HT1080 (cell line): ENCODE measurements at places on chromosomes 1 and 21. TPM values are rescaled to one million over a fixed set of nuclear protein-coding genes. Genes with fewer than 3 reads are reported as not detected.

Gene RHCE
- 0.16 TPM in 1 of 2 replicates, not detected in the other for total RNA-seq

Gene STPG1
- total RNA-seq: 8.6 and 9.0 TPM in 2 replicates

Gene ERICH3
- 0.05 TPM in 1 of 2 replicates, not detected in the other for total RNA-seq

Gene KCNQ4
- total RNA-seq: 0.06 TPM in 1 of 2 replicates, not detected in the other

Gene FMOD
- 0.20 TPM in 1 of 2 replicates, not detected in the other for total RNA-seq

Gene THEM5
- total RNA-seq: not detected in 2 replicates

Gene BNIPL
- 0.10 TPM in 1 of 2 replicates, not detected in the other for total RNA-seq

Gene AMY1B
- total RNA-seq: not detected in 2 replicates

Gene TNFRSF14
- 6.6 and 16.6 TPM in 2 replicates for total RNA-seq

Gene CHRM3
- total RNA-seq: 3.2 and 3.3 TPM in 2 replicates

Gene ST6GALNAC3
- total RNA-seq: 0.03 and 0.10 TPM in 2 replicates
